ENCODE measurements at places on chromosomes 4 and X.

- DNase-seq: peak; percentile 49
Observed at GRCh38 chrX:81195712-81196111, 6.0 kb downstream of the HMGN5 start.

GRCh38 chrX:151713849-151714248 is 2.0 kb upstream of the FATE1 start:
- no peak for DNase-seq

DNA sequence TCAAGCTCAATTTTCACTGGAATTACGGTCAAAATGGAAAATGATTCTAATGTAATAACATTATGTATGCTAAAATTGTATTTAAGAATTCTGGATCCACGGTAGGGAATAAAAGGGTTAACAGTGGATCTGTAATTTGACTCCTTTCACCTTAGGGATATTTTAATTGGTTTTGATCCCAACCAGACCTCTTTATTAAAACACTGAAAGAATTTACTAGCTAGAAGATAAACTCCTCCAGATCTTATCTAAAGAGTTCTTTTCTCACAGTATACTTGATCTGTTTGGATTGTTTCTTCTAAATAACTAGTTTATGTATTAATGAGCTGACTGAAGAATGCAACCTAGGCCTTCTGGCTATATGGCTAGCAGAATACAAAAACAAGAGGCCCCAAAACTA is 118.4 kb downstream of the DDX53 start:
- no peak for DNase-seq

GRCh38 chrX:18354369-18355223 is at the start of gene SCML2:
Gene SCML2, minus strand, starts transcription at chrX:18354688. Its CDS starts 20,617 bp downstream, at chrX:18334071.
- peak; percentile 8 for DNase-seq

DNA sequence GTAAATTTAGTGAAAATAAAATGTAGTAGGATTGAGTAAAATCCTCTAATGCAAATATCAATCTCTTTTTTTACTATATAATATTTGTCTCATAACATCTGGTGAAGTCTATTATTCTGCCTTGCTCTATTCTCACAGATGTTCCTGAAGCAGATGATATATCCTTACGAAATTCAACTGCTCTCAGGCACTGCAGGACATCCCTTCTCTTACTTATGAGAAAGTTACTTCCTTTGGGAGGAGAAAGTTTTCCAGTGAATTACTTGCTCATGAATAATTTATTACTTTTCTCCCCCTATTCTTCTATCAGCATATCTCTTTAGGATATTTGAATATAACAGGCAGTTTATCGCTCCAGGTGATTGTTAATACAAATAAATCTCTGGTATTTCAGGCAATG is 75.6 kb upstream of the AGA start:
- no peak for DNase-seq

- DNase-seq: no peak
Observed at GRCh38 chr4:182174979-182175378, 68.2 kb upstream of the TENM3 start.

DNA sequence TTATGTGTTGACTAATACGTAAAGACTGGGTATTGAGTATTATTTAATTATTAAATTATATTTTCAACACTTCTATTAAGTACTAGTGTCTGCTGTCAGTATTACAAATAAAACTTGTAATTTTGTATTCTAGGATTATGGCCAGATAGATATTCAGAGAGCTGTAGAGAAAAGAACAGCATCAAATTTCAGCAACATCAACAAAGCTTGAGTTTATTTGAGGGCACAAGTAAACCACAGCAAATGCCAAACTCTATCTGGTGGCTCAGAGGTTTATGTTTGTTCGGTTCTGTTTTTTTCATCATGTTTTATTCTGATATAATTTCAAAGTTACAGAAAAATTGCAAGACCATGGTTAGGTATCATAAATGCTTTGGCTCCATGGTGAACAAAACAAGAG is 1530.5 kb downstream of the PCDH18 start:
- no peak for DNase-seq

- no peak for DNase-seq
Observed at GRCh38 chr4:86220121-86220520, 139.7 kb downstream of the MAPK10 start.

GRCh38 chr4:7194251-7195140 is 2.2 kb downstream of the SORCS2 start:
- no peak for DNase-seq

- DNase-seq: no peak
Observed at GRCh38 chr4:185192059-185192458, 11.7 kb downstream of the CFAP97 start.

- DNase-seq: no peak
Observed at GRCh38 chr4:144411119-144411518, 234.8 kb upstream of the HHIP start.

Data from T-helper 1 cell (primary cell).